ENCODE measurements at places on chromosomes 7 and 10. TPM values are rescaled to one million over a fixed set of nuclear protein-coding genes. Genes with fewer than 3 reads are reported as not detected.

GRCh38 chr7:16795624-16796023 is 9.2 kb downstream of the AGR2 start:
- H3K27me3 ChIP-seq, result no peaks in the 10 kb centered on the region
- no peak overlapping the region for H3K27ac ChIP-seq

The LMBR1 gene
- total RNA-seq, result 49.2 TPM

The FBXL13 gene
- total RNA-seq, result 1.6 TPM

The IGFBP1 gene
- total RNA-seq, result not detected

- H3K36me3 ChIP-seq, result no peaks in the 10 kb centered on the region
- DNase-seq, result peak; percentile 81
- no peaks in the 10 kb centered on the region for H3K4me1 ChIP-seq
- no peaks in the 10 kb centered on the region for H3K27me3 ChIP-seq
These were observed 7.4 kb downstream of the CREB5 start for GRCh38 chr7:28419716-28420115.

GRCh38 chr10:103111031-103111917 is 81.8 kb downstream of the NT5C2 start:
- H3K27ac ChIP-seq, result no peak overlapping the region
- H3K4me1 ChIP-seq, result no peaks in the 10 kb centered on the region
- H3K36me3 ChIP-seq, result no peaks in the 10 kb centered on the region

The C10orf95 gene
- total RNA-seq, result 0.20 TPM

- DNase-seq, result no peak
- H3K36me3 ChIP-seq, result no peaks in the 10 kb centered on the region
- no peak overlapping the region for H3K4me3 ChIP-seq
- no peak overlapping the region for H3K27ac ChIP-seq
- no peaks in the 10 kb centered on the region for H3K27me3 ChIP-seq
These were observed 47.6 kb upstream of the MGMT start for GRCh38 chr10:129419397-129419796.

The LRRD1 gene
- total RNA-seq, result 0.27 TPM

DNA sequence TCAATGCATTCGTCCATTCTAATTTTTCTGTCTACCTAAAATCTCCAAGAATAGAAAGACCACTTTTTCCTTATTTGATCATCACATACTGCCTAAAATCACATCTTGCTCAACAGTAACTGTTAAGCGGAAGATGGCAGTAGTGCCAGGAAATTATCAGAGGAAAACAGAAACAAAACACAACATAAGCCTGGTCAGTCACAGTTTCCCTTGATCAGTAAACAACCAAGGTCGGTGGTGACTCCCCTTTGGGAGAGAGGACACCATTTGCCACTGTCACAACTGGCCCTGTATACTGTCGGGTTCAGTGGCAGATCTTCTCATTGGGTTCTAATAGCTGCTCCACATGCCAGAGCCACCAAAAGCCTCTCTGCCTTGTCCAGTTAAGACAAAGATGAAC is 106.6 kb downstream of the PLXNA4 start:
- H3K4me3 ChIP-seq, result no peak overlapping the region
- H3K27me3 ChIP-seq, result no peaks in the 10 kb centered on the region
- peaks cover 13% of the 10 kb centered on the region for H3K4me1 ChIP-seq

- peaks cover 14% of the 10 kb centered on the region for H3K4me1 ChIP-seq
- peak overlapping the region; percentile 91 for H3K4me3 ChIP-seq
- no peaks in the 10 kb centered on the region for H3K27me3 ChIP-seq
- H3K36me3 ChIP-seq, result peaks cover 2% of the 10 kb centered on the region
- H3K27ac ChIP-seq, result no peak overlapping the region
- peak; percentile 10 for DNase-seq
These were observed 1.7 kb downstream of the ADO start for GRCh38 chr10:62806251-62806650.

The WNT16 gene
- total RNA-seq, result not detected

The A1CF gene
- total RNA-seq, result not detected

The COL1A2 gene
- total RNA-seq, result 6,748 TPM

GRCh38 chr7:6430271-6430940 is 17.3 kb downstream of the DAGLB start:
- H3K27ac ChIP-seq, result peak overlapping the region; percentile 41
- no peak overlapping the region for H3K4me3 ChIP-seq
- DNase-seq, result peak; percentile 55
- peaks cover 4% of the 10 kb centered on the region for H3K4me1 ChIP-seq
- peaks cover 40% of the 10 kb centered on the region for H3K36me3 ChIP-seq
- H3K27me3 ChIP-seq, result no peaks in the 10 kb centered on the region

- no peak overlapping the region for H3K27ac ChIP-seq
- no peak overlapping the region for H3K4me3 ChIP-seq
- H3K27me3 ChIP-seq, result no peaks in the 10 kb centered on the region
- H3K4me1 ChIP-seq, result peaks cover 9% of the 10 kb centered on the region
These were observed 304.4 kb upstream of the LYZL1 start for GRCh38 chr10:28984431-28984830.

DNA sequence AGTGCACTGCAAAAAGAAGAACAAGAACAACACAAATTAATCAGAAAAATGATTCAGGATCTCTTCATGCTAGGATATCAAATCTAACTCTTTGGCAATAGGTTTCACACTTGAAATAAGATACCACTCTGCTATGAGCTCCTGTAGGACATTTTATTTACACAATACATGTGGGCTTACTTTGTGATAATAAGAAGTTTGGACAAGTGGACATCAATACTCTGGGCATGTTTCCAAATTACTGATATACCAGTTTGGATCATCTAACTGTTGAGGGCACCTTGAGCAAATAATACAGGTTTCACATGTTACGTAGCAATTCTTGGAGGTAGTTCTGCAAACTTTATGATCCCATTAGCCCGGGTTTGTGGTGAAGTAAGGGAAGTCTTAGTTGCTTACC is 59.8 kb downstream of the CPVL start:
- H3K4me3 ChIP-seq, result no peak overlapping the region
- no peak for DNase-seq
- no peaks in the 10 kb centered on the region for H3K4me1 ChIP-seq
- no peaks in the 10 kb centered on the region for H3K36me3 ChIP-seq
- peaks cover 2% of the 10 kb centered on the region for H3K27me3 ChIP-seq

The IGF2BP3 gene
- 69.9 TPM for total RNA-seq

DNA sequence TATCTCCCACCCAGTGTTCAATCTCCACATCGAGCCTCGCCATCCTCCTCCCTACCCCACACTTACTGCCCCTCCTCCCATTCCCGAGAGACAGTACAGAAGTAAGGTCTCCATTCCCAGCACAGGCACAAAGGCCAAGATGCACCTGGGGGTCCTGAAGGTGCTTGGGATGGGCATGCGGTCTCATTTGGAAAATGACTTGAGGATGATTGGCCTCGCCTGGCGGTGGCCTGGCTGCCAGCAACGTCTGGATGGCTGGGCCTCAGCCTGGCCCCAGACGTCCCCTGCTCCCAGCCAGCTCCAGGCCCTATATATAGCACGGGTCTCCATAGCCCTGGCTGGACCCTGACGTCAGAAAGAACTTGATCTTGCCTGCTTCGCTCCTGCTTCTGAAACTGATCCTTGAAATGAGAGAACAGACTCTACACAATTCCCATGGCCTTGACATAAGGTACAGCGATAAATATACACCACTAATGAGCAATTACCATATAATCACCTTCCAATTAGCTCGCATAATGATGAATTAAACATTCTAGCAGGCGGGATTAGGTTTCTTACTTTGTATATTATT is 11.8 kb downstream of the EMX2 start:
- no peaks in the 10 kb centered on the region for H3K36me3 ChIP-seq
- H3K27me3 ChIP-seq, result peaks cover 49% of the 10 kb centered on the region
- DNase-seq, result no peak
- H3K27ac ChIP-seq, result no peak overlapping the region
- H3K4me1 ChIP-seq, result peaks cover 5% of the 10 kb centered on the region

- no peak overlapping the region for H3K27ac ChIP-seq
- H3K27me3 ChIP-seq, result peaks cover 3% of the 10 kb centered on the region
- H3K4me3 ChIP-seq, result no peak overlapping the region
- H3K4me1 ChIP-seq, result peaks cover 5% of the 10 kb centered on the region
These were observed 27.2 kb upstream of the NUB1 start for GRCh38 chr7:151314401-151314800.

The MUC12 gene
- total RNA-seq, result 2.5 TPM

The CPN1 gene
- total RNA-seq, result not detected

- no peak overlapping the region for H3K4me3 ChIP-seq
- no peaks in the 10 kb centered on the region for H3K36me3 ChIP-seq
- peaks cover 8% of the 10 kb centered on the region for H3K4me1 ChIP-seq
- no peaks in the 10 kb centered on the region for H3K27me3 ChIP-seq
These were observed 82.2 kb downstream of the ZNRF2 start for GRCh38 chr7:30366606-30367005.

GRCh38 chr7:155805826-155806095 is 6.5 kb downstream of the SHH start:
- H3K27ac ChIP-seq, result no peak overlapping the region
- no peaks in the 10 kb centered on the region for H3K36me3 ChIP-seq
- peak overlapping the region; percentile 47 for H3K4me3 ChIP-seq
